Activated CD4-positive, alpha-beta T cell treated with anti-CD3 and anti-CD28 coated beads, Interleukin-2, amount 10 ng/mL, durations not matched to agents 7 days and 5 days (primary cell): ENCODE measurements at places on chromosomes 6 and 20. TPM values are rescaled to one million over a fixed set of nuclear protein-coding genes. Genes with fewer than 3 reads are reported as not detected.

The C6orf118 gene
- total RNA-seq = not detected

The ADGRF5 gene
- not detected for total RNA-seq

The ADA gene
- 107 TPM for total RNA-seq

The APOM gene
- total RNA-seq = 4.5 TPM

The BMP6 gene
- total RNA-seq = not detected

The HS3ST5 gene
- total RNA-seq = not detected
